Activated CD4-positive, alpha-beta T cell treated with anti-CD3 and anti-CD28 coated beads for 24 hours (primary cell): ENCODE measurements at places on chromosomes 3 and 15.

- no peak for DNase-seq
These were observed 11.7 kb upstream of the UTS2B start for GRCh38 chr3:191342006-191342405.

- no peak for DNase-seq
These were observed 73.3 kb upstream of the UBE2E2 start for GRCh38 chr3:23129817-23130216.

DNA sequence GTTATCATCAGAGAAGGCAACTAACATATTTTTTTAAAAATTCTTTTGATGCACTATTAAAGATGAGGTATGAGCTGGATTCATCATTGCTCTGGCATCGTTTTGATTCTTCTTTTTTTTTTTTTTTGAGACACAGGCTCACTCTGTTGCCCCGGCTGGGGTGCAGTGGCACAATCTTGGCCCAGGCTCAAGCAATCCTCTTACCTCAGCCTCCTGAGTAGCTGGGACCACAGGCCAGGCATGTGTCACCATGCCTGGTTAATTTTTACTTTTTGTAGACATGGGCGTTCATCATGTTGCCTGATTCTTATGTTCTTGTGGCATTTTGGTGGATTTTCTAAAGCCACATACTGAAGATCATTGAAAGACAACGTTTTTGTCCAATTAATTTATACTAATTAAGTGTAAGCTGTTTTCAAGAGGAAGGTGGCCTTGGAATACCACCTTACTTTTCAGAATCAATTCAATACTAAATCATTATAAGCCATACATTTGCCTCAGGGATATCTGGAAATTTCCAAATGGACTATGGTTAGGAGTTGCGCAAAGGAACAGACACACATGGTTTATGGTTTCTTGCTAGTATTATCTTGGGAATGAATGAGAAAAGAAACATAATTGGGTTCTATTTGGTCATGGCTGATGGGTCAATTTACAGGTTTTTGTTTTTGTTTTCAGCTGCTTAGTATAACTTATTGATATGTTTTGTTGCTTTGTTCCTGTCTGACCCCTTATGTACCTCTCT lies 22.8 kb downstream of the SLC28A2 start:
- no peak for DNase-seq

DNA sequence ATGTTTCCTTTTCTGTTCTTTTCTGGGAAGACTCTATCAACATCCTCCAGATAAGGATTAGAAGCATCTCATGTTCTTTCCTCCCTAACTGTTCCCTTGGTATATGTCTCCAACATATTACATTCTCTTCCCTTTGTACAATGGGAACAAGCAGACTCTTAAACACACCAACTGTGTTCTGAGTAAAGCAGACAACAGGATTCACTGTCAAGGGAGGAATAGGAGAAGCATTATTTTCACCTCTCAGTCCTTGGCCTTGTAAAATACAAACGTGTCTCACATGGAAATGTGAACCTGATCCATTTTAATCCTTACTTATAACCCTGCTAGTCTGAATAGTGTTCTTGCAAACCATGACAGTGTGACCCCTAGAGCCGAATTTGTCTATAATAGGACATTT lies 19.6 kb downstream of the GYG1 start:
- DNase-seq: no peak

- no peak for DNase-seq
These were observed 214.2 kb downstream of the NAALADL2 start for GRCh38 chr3:175073219-175073905.

GRCh38 chr3:189304465-189305351 lies 132.9 kb downstream of the TPRG1 start:
- no peak for DNase-seq
